ENCODE measurements at places on chromosomes 1 and 21. TPM values are rescaled to one million over a fixed set of nuclear protein-coding genes. Genes with fewer than 3 reads are reported as not detected.
A peak's percentile ranks its signal among the peaks of the same experiment; 100 is the strongest.

GRCh38 chr1:117077267-117077666, 17.1 kb downstream of the TTF2 start:
- peaks cover 13% of the 10 kb centered on the region for H3K4me1 ChIP-seq
- peak; percentile 90 for DNase-seq
- H3K36me3 ChIP-seq = peaks cover 3% of the 10 kb centered on the region
- no peak overlapping the region for H3K4me3 ChIP-seq

DNA sequence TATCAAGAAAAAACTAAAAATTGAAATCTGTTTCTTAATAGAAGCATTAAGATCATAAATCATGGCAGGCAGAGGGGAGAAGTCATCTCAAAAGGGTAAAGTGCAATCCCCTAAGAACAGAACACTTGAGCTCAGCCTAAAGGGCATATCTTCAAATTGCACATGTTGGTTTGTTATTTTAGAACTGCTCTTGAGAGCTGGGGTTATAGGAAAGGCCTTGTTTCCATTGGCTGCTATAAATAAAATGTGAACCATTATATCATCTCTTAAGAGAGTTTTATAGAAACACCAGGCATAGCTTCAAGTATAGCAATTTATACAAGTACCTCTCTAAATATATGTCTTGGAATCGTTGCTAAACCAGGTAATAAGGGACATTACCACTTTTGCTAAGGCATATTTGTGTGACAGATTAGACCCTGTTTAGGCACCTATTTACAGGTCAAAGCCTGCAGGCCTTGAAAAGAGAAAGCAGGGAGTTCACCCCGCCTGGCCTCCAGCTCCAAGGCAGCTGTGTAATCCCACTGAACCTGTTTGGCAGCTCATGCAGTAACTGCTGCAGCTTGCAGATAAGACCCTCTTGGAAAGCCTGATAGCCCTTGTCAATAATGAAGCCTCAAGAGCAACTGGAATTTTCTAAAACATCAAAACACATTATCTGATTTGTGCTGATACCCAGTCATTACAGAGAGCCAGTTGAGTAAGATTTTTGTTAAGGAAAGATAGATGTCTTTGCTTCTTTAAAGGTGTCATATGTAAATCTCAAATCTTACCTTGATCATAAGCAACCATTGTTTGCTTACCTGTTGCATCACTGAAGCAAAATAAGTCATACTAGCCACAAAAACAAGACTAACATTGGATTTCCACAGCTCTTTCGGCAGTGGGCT, 24.2 kb upstream of the SYDE2 start:
- no peak overlapping the region for H3K4me3 ChIP-seq
- H3K36me3 ChIP-seq = no peaks in the 10 kb centered on the region
- H3K27me3 ChIP-seq = peaks cover 16% of the 10 kb centered on the region
- no peaks in the 10 kb centered on the region for H3K4me1 ChIP-seq
- no peak for DNase-seq
- H3K27ac ChIP-seq = no peak overlapping the region

DNA sequence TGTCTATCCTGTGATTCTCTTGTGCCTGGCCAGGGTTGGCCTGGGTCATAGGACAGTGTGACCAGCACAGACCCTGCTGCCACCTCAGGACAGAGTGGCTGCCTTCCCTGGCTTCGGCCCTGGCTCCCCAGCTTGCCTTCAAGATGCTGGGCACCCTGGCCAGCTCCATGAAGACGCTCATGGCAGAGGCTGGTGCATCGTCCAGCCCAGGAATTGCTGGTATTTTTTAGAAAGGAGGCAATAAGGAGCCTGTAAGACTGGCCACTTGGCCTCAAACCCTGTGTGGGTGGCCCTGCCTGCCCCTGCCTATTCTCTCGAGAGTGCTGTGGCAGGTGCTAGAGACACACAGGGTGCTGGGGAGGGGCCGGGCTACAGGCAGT, 70.4 kb upstream of the ACTRT2 start:
- no peak for DNase-seq
- H3K4me3 ChIP-seq = no peak overlapping the region
- H3K36me3 ChIP-seq = no peaks in the 10 kb centered on the region
- H3K27me3 ChIP-seq = no peaks in the 10 kb centered on the region
- H3K27ac ChIP-seq = no peak overlapping the region

- no peak for DNase-seq
- no peak overlapping the region for H3K4me3 ChIP-seq
- H3K27ac ChIP-seq = no peak overlapping the region
- no peaks in the 10 kb centered on the region for H3K27me3 ChIP-seq
- H3K36me3 ChIP-seq = no peaks in the 10 kb centered on the region
Observed at GRCh38 chr1:23496490-23497181, 12.7 kb upstream of the ASAP3 start.

- no peaks in the 10 kb centered on the region for H3K27me3 ChIP-seq
- no peaks in the 10 kb centered on the region for H3K36me3 ChIP-seq
- H3K4me3 ChIP-seq = no peak overlapping the region
Observed at GRCh38 chr1:86848654-86849053, 65.3 kb downstream of the SELENOF start.

The FAM72C gene
- total RNA-seq = 2.8 TPM

The DMBX1 gene
- total RNA-seq = not detected

The ESRRG gene
- not detected for total RNA-seq

All from endothelial cell of umbilical vein (primary cell).